ENCODE measurements at places on chromosomes 6 and 20.

DNA sequence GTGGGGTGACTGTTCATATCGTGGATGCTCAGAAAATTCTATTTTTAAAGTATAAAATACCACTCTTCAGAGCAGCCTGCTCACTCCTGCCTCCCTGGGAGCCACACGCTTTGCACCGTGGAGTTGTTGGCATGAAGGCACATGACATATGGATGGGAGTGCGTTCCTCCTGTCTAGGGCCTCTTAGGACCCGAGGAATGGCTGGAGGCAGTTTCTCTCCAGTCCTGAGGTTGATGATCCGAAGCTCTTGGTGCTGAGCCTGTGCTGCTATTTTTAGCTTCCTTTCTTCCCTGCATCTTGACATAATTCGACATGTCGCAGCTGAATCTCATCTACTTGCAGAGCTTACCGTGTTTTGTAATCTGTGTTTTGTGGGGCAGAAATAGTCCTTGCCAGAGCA, 73.9 kb downstream of the PHACTR3 start:
- no peak for DNase-seq

- DNase-seq: peak; percentile 38
Observed at GRCh38 chr6:44223319-44224028, at the start of gene SLC29A1. Gene SLC29A1, plus strand, starts transcription at chr6:44223595. Its CDS starts 3,719 bp downstream, at chr6:44227314.

DNA sequence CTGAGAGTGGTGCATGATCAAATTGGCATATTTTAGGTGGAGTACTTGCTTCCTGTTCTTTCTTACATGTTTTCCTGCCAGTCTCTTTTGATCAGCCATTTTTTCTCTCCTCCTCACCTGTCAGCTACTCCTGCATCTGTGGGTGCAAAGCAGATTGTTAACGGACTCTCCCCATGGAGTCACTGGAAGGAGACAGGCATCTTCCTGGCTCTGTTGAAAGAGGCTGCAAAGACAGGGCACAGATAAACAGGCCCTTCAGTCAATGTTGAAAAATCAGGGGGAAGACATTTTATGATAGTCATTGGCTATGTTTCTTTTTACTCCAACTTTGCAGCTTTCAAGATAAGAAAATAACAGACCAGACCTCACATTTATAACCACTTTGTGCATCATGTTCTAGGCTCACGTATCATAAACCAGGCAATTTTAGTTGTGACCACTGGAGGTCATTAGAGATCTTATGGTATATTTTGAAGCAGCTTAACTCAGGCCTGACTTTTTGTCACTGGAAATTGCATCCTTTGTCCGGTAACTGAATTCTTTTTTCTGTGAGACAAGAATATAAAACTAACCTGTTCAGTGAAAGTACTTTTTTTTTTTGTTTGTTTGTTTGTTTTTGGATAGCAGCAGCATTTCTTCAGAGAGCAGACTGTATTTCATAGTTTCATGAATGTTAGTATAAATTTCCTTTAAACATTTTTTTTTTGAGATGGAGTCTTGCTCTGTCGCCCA, 20.1 kb downstream of the ECT2L start:
- peak; percentile 71 for DNase-seq

DNA sequence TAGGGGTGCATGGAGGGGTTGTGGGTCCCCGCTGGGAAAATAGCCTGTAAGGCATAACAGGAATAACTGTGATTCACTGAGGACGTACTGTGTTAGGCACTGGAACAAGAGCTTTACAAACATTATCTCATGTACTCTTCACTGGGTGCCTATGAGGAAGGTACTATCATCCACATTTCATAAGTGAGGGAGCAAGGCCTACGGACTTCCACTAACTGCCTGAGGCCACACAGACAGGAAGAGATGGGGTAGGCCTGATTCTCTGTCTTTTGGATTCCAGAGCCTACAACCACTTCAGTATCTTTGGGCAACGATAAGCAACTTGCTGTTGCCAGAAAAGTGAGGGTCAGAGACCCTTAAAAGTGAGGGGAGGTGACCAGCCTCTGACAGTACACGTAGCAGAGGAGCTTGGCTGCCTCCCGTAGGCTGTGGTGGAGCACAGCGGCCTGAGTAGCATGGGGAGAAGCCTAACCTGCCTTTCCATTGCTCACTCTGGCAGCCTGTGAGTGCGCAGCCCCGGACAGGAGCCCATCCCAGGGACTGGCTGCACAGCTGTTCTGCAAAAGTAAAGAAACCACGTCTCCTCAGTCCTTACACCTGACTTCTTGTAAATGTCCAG, 30.4 kb downstream of the PSMB1 start:
- DNase-seq: no peak

GRCh38 chr6:120869397-120869796, 464.9 kb downstream of the TBC1D32 start:
- no peak for DNase-seq

DNA sequence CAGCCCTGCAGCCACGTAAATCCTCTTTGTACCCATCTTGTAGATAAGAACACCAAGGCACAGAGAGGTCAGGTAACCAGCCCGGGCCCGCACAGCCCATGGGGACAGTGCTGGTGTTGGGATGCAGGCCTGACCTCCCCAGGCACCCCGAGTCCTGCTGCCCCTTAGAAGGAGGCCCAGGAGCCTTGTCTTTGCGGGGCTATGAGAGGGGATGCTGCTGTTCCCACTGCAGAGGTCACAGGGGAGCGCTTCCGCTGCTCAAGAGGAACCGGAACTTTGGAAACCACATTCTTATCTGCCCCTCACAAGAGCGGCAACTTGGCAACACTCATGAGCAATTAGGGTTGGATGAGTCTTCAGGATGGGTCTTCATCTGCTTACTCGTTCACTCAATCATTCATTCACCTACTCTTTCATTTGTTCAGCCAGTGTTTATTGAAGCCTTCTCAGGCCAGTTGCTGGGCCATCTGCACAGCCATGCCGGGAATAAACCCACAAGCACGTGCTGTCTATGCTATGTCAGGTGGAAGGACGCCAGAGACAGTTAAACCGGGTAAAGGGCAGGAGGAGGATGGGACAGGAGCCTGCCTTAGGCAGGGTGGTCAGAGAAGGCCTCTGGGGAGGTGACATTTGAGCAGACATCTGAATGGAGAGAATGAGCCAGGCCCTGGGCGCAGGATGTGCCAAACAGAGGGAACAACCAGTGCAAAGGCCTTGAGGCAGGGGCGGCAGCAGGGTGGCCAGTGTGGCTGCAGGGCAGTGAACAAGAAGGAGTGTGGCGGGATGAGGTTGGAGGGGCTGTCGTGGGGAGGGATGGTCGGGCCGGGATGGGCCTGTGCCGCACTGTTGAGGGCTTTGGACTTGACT, 60.8 kb downstream of the RBM38 start:
- DNase-seq: no peak

DNA sequence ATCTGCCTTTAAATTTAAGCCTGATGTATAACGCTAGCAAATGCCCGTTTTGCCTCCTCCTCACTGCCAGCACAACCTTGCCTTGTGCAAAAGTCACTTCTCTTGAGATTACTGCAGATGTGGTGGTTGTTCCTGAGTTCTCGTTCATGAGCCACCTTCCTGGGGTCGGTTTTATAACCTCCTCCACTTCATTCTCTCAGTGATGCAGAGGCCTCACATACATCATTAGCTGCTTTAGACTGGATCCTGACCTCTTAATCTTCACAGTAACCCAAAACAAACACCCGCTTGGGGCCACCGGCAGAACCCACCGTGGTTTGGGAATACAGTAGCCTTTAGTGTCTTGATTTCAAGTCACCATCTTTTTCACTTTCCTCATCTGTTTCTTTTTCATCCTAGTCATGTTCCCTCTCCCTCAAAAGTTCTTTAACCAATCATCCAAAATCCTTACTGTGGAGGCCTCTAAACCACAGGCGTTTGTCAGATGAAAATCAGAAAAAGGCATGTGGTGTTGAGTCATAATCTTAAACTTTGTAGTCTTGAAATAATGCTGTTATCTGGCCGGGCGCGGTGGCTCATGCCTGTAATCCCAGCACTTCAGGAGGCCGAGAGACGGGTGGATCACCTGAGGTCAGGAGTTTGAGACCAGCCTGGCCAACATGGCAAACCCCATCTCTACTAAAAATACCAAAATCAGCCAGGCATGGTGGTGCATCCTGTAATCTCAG, 430.3 kb upstream of the SOX4 start:
- no peak for DNase-seq

GRCh38 chr6:2026133-2026532, 219.3 kb downstream of the GMDS start:
- DNase-seq: no peak

DNA sequence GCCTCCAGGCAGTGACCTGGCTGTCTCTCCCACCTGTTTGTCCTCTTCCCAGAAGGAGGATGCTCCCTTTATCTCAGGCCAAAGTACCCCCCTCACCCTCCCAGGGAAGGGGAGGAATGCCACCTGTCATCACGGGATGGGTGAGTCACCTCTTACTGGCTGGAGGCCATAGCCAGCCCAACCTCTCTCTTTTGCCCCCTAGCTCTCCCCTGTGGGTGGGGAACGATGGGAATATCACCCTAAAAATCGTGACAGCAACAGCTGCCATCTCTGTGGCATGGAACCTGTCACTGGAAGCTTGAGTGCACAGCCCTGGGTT, 137.5 kb upstream of the PTPN1 start:
- no peak for DNase-seq

- DNase-seq: no peak
Observed at GRCh38 chr20:14422892-14423291, 85.5 kb upstream of the FLRT3 start.

DNA sequence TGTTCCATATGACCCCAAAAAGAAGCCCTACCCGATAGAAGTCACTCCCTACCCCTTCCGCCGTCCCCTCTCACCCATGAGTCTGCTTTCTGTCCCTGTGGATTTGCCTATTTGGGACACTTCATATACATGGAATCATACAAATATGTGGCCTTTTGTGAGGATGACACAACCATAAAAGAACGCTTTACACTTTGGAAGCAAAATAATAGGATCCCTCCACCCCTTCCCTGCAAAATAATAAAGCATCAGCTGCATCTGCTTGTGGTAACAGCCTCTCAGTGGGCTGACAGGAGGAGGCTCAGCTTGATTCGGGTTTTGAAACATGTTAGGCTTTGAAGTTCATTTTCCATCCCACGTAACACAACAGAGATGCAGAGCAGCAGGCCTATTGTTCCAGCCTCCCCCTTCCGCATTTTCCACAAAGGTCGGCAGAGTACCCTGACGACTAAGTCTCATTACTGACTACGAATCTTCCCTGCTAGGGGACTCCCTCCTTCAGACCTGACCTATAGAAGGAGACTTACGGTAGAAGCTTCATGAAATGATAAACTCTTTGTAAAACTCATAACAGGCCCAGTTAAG, 99.1 kb downstream of the ALDH8A1 start:
- no peak for DNase-seq

DNA sequence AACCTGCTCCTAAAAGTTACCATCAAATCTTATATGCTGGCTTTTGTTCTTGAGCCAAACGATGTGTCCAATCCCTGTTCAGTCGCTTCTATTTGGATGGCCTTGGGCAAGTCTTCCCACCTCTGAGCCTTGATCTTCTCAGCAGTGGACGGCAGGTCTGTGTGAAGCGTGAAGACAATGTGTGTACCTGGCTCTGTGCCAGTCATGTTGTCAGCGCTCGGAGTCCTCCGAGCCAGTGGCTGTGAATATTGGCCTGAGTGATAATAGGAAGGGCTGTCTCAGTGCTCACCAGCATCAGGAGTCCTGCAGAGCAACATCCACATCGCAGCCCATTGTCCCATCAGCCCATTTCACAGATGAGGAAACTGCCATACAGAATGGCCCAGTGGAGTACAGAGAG, 219.0 kb downstream of the CDC5L start:
- no peak for DNase-seq

DNA sequence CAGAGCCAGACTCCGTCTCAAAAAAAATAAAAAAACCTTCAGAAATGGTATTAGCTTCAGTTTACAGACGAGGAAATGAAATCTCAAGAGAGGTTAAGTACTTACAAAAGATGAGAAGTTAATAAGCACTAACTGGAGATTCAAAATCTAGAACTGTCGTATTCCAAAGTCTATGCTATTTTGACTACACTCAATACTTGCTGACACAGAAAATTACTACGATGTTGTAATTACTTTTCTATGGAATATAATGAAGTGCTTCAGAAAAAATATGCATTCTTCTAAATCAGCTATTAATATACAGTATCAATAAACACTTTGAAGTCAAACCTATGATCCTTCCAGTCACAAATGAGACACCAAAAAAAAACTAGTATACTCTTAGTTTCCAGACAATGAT, 12.2 kb downstream of the REPS1 start:
- DNase-seq: no peak

- no peak for DNase-seq
Observed at GRCh38 chr20:31565699-31566318, 39.3 kb upstream of the ID1 start.

- no peak for DNase-seq
Observed at GRCh38 chr20:51928931-51929330, 126.6 kb upstream of the SALL4 start.

DNA sequence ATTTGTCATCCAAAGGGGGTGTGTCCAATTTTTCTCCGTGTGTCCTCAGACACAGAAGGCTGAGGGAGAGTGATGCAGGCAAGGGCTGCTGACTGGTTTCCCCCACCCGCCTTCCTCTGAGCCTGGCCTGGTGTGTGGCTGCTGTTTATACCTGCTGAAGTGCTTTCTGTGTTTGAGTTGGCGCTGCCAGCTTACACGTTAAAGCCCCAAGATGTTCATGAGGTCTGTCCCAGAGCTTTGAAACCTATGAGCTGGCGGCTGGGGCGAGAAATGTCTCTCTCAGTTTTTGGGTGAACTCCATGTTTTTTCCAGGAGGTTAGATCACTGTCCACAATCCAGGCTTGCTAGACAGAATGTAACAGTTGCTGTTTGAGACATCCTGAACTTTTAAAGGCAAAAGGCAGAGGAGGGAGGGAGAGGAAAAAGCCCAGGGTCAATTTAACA, 69.0 kb upstream of the CCN2 start:
- DNase-seq: no peak

DNA sequence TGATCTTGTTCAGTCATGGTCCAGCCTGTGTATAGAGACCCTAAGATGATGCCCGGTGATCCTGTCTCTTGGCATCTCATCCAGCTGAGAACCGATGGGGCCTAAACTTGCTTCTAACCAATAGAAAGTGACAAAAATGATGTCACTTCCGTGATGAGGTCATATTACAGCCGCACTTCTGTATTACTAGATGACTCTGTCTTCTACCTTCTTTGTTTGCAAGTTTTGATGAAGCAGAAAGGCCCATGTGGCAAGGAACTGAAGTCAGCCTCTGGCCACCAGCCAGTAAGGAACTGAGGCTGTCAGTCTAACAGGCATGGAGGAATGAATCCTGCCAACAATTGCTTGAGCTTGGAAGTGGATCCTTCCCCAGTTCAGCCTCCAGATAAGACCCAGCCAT, 32.8 kb upstream of the HLA-C start:
- no peak for DNase-seq

DNA sequence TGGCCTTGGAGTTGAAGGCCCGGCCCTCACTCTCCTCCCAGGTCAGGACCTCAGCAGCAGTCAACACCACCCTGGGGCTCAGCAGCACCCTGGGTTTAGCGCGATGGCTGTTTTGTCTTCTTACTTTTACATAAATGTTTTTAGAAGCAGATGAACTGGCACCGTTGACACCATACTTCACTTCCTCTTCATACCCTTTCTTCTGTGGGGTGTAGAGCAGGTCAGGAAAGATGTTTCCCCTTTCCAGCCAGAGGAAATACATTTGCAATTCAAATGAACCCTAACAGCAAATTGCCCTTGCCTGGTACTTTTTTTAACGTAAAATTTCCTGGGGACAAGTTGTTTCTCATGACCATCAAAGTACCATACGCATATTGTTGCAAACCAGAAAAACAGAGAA, 54.7 kb upstream of the SNX9 start:
- no peak for DNase-seq
